GM19239 (cell line): ENCODE measurements at places on chromosomes 2 and 18.

- no peak for DNase-seq
Measured at GRCh38 chr18:56127322-56128099, 510.9 kb downstream of the TXNL1 start.

DNA sequence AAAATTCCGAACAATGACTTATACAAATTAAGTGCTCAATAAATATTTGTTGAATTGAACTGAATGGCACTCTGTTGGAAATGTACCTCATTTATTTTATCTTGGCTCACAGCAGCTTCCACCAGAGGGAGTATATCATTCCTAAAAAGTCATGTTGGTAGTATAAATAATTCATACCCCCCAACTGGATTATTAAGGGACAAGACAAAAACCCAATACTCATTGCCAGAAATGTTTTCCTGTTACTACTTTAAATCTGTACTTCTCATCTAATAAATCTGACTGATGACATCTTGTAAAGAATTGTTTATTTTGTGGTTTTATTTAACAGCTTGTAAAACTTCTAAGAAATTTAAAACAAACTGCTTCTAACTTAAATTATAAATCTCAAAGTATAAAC is 163.9 kb downstream of the CDH2 start:
- DNase-seq: no peak

GRCh38 chr2:11629851-11630250 is 40.1 kb downstream of the NTSR2 start:
- DNase-seq: no peak

- DNase-seq: no peak
Measured at GRCh38 chr18:35953688-35954087, 18.8 kb upstream of the RMP24 start.

GRCh38 chr2:11187083-11187619 is 31.9 kb downstream of the SLC66A3 start:
- DNase-seq: no peak
